CD4-positive, CD25-positive, alpha-beta regulatory T cell (primary cell): ENCODE measurements at places on chromosomes 1 and 21.
A peak's percentile ranks its signal among the peaks of the same experiment; 100 is the strongest.

DNA sequence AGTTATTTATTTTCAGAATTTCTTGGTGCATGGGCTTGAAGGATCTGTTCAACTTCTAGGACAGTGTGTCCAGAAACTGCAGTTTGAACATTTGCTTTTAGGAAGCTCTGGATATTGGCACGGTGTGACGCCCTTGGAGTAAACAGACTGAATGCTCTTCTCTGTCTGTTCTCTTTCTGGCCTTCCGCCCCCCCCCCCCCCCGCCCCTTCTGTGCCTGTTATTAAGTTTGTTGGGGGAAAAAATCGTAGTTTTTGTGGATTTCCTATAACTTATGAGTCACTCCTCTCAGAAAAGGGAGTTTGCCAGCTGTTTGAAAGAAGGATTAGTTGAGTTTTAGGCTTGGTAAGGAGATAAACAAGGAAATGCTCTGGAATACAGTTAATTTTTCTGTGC is 1.2 kb downstream of the KCTD3 start:
- DNase-seq, result no peak

GRCh38 chr1:12064073-12064969 is 1.2 kb downstream of the TNFRSF8 start:
- DNase-seq, result no peak

GRCh38 chr1:75522389-75522788 is 88.5 kb downstream of the SLC44A5 start:
- DNase-seq, result no peak

- DNase-seq, result no peak
These were observed 72.3 kb upstream of the SLFNL1 start for GRCh38 chr1:41093826-41094225.

GRCh38 chr1:1291548-1292441 is 11.6 kb downstream of the SCNN1D start:
- DNase-seq, result peak; percentile 70

GRCh38 chr1:183355181-183355580 is 63.0 kb downstream of the NMNAT2 start:
- no peak for DNase-seq

GRCh38 chr1:14435368-14436023 is 163.0 kb upstream of the KAZN start:
- no peak for DNase-seq

DNA sequence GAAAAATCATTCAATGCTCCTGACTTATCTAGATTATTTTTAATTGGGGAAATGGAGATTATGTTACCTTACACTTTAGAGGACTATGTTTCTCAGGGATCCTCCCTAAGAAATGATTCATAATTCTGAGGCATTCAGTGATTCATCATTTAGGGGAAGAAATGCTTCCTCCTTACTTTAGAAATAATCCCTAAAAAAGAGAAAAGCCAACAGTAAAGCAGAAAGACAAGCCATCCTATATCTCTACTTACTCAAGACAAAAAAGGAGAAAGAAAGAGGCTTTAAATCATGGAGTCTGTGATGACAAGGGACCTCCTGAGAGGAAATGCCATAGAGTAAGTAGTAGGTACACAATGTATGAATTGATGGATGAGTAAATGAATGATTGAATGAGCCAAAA is 137.0 kb downstream of the BRINP2 start:
- no peak for DNase-seq

GRCh38 chr1:242579528-242580235 is 55.2 kb upstream of the PLD5 start:
- DNase-seq, result no peak

DNA sequence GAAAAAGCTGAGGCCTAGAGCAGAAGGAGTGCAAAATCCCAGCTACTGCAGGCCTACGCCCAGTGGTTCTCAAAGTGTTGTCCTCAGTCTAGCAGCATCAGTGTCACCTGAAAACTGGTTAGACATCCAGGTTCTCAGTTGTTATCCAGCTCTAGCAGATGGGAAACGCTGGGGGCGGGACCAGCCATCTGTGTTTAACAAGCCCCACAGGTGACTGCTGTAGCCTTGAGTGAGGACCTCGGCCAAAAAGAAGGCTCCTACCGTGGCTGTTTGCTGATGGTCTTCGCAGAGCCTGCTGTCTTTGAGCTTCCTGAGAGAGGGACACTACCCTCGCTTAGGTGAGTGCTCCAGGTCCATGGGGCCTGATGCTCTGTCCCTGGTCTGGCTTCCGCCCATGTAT is 69.7 kb downstream of the LRRN2 start:
- no peak for DNase-seq

GRCh38 chr1:39632323-39632681 is 7.1 kb downstream of the HEYL start:
- no peak for DNase-seq

DNA sequence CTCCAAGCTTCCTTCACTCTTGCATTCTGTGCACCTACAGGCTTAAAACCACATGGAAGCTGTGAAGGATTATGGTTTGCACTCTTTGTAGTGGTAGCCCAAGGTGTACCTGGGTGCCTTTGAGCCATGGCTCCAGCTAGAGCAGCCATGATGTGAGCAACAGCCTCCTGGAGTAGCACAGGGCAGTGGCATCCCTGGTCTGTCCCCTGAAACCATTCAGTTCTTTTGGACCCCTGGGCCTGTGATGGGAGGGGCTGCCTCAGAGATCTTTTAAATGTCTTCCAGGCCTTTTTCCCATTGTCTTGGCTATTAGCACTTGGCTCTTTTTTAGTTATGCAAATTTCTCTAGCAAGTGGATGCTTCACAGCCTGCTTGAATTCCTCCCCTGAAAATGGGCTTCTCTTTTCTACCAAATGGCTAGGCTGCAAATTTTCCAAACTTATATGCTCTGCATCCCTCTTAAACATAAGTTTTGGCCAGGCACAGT is 47.4 kb downstream of the CLCA4 start:
- DNase-seq, result no peak

DNA sequence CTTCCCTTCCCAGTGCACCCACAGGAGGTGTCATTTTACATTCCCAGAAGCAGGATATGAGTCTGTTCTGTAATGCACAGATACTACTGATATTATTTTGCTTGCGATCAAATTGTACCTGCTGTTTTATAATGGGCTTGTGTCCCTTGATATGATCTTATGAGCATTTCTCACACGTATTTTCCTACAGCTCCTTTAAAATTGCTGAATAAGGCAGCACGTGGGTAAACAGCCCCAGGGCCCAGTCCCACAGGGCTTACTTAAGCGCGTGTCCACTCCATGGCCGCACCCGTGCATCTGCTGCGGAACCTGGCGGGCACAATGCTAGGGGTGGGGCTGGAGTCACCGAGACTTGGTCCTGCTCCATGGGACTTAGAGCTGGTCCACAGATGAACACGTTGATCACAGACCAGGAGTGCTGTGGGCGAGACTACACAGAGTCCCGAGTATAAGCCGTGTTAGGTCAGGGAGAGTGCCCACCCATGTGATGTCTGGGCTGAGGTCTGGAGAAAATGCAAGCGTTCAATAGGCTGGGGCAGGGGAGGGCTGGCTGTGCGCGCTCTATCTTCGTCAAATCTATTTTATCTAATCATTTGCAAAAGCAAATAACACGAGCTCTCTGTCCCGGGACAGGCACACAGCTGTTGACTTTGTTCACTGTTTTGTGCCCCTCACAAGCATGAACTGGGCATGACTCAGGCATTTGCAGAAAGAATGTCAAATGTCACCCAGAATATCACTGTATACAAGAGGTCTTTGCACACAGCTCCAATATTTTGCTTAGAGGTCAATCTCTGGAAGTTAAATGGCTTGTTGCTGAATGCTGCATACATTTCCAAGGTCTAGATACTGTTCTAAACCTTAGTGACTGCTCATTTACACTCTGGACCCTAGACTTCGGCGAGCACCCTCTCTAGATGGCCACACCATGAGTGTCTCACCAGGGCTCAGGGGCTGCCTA is 119.3 kb downstream of the CRYAA start:
- DNase-seq, result no peak

DNA sequence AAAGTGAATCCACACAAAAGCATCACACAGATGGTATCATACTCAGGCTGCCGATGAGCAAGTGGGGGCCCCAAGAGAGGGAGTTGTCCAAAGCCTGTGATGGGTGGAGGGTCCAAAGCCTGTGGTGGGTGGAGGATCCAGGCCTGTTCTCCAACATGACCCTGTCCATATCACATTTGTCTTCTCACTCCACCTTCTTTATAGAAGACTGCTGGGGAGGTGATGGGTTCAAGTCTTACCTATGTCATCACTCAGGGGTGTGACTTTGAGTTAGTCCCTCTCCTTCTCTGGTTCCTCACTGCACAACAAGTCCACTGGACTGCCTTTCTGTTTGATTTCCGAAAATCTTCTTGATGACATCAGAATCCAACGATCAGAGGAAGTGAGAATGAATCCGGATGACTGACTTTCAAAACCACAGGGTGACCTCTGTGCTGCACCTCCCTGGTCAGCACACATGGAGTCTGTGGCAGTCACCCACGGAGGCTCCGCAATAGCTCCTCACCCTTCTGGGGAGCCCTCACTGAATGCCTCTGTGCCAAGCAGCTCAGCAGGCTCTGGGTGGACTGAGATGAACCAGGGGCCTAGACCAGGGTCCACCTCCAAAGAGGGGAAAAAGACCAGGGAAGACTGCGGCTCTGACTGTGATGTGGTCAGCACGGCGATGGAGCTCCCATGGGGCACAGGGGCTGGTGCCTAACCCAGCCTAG is 166.8 kb downstream of the HIVEP3 start:
- DNase-seq, result no peak

GRCh38 chr1:22150923-22151322 is 8.0 kb upstream of the WNT4 start:
- DNase-seq, result no peak

DNA sequence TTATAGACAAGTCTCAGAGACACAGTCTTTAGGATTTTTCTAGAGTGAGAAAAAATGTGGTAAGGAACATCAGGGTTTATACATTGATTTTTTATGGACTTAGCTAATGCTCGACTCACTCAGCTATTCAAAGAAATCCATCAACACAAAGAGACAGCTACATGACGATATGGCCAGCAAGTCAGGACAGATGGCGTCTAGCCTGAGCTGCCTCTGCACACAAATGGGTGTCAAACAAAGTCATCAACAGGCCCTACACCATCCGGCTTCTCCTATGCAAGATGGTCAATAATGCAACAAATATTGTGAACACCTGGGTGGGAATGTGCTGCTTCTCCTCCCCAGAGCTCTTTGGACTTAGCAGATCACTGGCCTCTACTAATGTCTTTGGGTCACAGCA is 13.3 kb upstream of the ERICH3 start:
- no peak for DNase-seq

GRCh38 chr1:193111641-193112090 is 6.5 kb upstream of the GLRX2 start:
- DNase-seq, result no peak

DNA sequence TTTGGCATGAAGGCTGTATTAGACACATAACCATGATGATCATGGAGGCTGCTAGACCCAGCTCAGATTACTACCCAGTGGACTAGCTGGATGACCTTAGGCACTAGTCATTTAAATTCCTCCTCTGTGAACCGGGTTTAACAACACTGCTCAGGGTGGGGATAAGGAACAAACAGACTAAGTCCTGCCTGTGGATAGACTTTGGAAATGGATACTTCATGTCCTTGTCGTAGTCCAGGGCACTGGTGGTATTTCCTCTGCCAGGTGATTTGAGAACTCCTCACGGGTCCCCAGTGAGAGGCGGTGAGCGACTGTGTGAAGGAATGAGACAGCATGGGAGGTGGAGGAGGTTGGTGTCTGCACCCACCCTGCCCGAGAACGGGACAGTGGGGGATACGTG is 72.9 kb upstream of the SELENON start:
- DNase-seq, result no peak

DNA sequence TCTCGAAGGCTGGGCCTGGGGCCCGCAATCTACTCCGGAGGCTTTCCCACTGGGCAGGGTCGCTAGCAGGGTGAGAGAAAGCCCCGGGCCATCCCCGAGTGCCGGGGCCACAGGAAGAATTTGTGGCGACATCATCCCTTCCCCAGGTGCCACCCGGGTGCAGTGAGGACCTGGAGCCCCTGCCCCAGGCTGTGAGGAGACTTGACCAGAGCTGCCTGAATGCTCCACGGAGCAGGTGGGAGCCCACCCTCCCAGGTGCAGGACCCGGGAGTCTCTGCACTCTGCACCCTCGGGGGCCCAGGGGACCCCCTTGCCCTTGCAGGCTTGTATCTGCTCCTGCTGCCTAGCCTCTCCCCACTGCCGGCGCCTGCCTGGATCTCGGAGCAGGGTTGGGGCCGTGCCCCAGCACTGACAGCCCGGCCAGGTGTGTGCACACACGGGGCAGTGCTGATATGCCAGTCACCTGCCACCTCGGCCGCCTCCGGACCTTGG is 67.5 kb upstream of the RGS7 start:
- DNase-seq, result no peak

- DNase-seq, result no peak
These were observed 2.7 kb upstream of the RBM15 start for GRCh38 chr1:110336300-110337039.

GRCh38 chr1:164774819-164775654 is 216.1 kb downstream of the PBX1 start:
- no peak for DNase-seq

DNA sequence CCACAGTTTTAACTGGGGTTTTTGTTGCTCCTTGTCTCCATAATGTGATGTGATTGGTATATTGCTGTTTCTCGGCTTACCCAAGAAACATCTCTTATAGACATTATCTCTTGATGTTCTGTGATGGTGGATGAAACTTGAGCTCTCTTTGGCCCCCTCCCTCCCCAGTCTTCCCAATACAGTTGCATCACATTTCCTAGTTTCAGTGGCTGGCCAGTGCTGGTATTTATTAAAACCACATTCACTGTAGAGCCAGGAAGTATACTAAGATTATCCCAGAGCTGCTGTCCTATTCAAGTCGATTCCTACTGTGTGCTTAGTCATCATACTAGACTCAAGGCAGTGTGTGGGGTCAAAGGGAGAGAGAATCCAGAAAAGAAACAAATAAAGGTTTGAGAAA is 244.4 kb downstream of the KAZN start:
- DNase-seq, result no peak
